T47D (cell line): ENCODE measurements at places on chromosomes 2 and 18.

DNA sequence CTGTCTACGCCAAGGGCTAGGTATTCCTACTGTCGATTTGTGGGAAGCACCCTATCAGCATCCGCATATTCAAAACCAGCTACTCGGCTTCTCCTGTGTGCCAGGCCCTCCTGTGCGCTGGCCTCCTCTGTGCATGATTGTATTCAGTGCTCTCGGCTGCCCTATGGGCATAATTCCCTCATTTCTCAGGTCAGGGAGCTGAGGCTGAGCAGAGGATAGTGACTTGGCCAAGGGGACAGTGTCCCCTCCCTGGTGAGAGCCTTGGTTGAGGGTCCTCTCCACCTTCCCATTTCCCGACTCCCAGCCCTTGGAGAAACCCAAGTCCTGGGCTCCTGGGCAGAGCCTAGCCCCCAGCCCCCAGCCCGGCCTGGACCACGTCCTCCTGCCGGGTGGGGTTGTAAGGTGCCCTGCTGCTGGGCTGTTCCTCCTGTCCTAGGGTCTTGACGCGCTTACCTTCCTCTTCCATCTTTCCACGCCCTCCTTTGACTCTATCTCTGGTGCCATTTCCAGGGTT, 6.3 kb upstream of the HS6ST1 start:
- DNase-seq = no peak

DNA sequence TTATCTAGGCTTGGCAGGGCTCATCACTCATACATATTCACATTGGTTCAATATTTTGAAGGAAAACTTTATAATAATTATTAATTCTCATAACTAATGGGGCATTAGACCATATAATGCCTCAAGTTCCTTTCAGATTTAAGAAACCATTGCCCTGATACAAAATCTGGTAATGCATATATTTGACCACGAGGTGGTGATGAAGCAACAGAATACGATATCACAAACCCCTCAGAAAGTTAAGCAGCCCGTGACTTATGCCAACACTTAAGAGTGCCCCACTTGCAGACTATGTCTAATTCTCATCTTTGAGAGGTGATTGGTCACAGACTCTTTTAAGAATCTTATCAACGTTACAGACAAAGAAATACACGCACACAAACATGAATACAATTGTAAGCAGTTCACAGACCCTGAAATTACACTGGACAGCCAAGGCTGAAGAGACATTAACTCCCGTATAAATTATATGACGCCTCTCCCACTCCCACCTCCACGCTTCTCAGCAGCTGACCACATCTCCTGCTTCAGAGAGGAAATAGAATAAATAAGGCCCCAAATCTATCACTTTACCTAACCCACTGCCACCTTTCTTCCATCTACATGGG, 20.7 kb upstream of the DNAH6 start:
- DNase-seq = no peak

DNA sequence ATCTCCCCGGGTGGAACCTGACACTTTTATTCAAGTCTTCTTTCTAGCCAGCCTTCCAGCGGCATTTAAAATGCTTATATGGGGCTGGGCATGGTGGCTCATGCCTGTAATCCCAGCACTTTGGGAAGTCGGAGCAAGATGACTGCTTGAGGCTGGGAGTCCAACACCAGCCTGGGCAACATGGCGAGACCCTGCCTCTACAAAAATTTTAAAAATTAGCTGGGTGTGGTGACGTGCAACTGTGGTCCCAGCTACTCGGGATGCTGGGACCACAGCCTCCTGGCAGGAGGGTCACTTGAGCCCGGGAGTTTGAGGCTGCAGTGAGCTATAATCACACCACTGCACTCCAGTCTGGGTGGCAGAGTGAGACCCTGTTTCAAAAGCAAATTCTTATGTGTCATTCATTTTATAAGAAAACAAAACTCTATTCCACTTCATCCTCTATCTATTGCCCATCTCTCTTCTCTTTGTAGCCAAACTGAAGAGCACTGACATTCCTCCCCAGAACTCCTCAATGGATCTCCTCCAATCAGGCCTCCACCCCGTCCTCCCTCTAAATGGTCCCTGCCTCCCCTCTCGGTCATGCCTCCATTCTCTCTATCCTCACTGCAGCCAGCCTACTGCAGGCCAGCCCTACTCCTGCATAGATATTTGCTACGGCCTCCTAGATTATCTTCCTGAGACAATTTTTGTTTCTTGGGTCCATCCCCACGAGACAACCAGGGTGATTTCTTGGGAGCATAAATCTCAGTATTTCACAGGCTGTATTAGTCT, 18.0 kb upstream of the RHOB start:
- no peak for DNase-seq

DNA sequence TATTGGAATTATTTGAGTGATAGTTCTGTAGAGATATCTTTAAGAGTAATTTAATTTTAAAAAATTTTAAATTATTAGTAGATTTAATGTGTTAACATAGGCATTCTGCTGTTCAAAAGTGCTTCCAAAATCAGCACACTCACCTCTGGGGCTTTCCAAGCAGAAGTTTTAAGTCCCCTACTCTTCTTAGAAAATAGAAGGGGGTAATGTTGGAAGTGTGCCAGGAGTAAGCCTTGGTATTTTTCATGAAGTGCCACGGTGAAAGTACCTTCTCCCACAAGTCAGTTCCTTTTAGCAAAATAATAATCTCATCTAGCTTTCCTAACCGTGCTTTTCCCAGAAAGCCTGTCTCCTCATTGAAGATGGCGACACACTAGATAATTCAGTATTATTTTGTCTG, 3.9 kb upstream of the TNFRSF11A start:
- DNase-seq = no peak

DNA sequence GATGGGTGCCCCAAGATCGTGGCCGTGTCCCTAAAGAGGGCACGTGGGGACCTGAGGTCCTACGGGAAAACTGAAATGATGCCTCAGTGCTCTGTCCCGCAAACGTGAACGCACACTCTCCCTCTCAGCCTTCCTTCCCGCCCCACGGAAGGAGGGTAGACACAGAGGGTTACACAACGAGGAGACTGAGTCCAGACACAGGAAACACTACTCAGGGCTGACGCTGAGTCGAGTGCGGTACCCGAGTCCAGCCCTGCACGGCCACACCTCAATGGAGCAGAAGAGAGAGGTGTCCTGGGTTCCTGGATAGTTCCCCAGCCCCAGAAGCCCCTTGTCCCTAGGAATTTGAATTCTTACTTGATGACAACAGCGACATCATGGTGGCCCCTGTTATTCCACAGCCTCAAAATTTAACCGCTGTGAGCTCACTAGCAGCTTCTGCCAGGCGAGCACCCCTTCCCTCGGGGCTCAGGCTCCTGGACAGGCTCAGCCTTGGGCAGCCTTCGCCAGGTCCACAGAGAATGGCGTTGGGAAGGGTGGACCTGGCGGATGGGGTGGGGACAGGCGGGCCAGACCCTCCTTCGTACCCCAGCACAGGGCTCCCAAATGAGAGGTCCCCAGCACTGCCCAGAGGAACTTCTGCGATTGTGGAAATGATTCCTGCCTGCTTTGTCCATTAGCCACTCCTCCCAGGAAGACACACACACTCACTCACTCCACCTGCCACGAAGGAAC, 980 bp upstream of the RNPEPL1 start:
- DNase-seq = no peak

DNA sequence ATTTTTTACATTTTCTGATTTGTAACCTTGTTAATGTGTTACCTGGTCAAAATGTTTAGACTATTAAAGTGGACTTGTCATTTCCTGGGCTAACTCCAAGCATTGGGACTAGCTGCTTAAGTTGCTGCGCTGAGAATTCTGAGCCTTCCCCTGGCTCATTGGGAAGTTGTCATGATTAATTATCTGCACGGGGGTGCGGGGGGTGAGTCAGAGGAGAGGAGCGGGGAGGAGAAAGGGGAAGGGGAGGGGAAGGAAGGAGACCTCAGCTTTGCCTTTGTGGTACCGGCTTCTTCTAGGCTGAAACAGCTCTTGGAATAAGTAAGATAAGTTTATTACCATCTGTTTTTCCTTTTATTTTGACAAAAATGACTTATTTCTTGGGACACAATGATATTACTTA, 52.9 kb upstream of the APCDD1 start:
- no peak for DNase-seq

DNA sequence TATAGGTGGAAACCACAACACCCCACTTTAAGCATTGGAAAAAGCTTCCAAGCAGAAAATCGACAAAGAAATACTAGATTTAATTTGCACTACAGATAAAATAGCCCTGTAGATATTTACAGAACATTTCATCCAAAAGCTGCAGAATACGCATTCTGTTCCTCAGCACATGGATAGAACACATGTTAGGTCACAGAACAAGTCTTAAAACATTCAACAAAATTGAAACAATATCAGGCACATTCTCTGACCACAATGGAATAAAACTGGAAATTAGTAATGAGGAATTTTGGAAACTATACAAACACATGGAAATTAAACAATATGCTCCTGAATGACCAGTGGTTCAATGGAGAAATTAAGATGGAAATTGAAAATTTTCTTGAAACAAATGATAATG, 27.8 kb upstream of the XDH start:
- DNase-seq = no peak

- no peak for DNase-seq
Measured at GRCh38 chr18:5145168-5145825, 51.8 kb downstream of the AKAIN1 start.

- no peak for DNase-seq
Measured at GRCh38 chr18:26480897-26481795, 67.2 kb downstream of the KCTD1 start.

DNA sequence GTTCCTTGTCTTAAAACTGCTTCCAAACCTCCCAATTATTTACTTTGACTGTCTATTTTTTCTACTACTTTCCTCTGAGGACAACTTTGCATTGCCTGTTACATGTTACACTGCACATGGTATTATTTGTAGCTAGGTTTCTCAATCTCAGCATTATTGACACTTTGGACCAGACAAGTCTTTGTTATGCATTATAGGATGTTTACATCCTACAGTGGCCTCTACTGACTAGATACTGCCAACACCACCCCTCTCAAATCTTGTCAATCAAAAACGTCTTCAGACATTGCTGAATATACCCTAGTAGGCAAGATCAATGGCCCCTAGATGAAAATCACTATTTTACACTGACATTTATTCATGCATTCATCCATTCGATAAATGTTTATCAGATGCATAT, 129.6 kb upstream of the DNAJC10 start:
- peak; percentile 22 for DNase-seq

DNA sequence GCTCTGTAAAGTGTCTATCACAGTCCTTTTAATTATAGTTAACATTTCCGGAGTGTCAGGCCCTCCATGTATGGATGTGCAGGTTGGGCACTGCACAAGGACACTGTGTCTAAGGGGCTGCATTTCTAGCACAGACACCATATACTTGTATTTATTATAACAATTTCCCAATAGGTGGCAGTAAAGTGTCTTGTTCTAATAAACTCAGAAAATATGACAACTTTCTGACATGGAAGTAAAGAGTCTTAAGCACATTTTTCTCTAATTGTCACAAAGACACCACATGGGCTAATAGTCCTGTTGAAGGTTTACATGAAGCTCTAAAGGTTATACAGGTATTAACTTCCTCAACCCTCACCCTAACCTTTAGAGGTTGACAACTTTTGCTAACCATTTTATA, 156.6 kb downstream of the DYSF start:
- peak; percentile 61 for DNase-seq
